NCI-H187 treated with DMSO at 0.1 percent for 48 hours (cell line): ENCODE measurements at places on chromosomes 13 and 19.

GRCh38 chr13:98284679-98285078 is 107.6 kb upstream of the RNF113B start:
- no peak for DNase-seq

DNA sequence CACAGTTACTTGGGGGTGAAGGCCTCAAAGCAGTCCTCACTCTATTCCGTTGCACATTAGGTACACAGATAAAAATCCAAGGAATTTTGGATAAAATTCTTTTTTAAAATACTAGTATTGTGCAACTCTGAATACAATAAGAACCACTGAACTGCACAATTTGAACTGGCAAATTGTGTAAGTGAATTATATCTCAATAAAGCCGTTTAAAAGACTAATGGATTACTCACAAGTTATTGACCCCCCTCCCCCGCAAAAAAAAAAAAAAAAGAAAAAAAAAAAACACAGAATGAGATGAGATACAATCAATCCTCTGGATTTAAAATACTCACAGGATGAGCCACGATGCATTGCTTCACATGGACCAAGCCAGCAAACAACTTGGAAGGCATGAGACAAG is 86.4 kb downstream of the CRYL1 start:
- DNase-seq = no peak

DNA sequence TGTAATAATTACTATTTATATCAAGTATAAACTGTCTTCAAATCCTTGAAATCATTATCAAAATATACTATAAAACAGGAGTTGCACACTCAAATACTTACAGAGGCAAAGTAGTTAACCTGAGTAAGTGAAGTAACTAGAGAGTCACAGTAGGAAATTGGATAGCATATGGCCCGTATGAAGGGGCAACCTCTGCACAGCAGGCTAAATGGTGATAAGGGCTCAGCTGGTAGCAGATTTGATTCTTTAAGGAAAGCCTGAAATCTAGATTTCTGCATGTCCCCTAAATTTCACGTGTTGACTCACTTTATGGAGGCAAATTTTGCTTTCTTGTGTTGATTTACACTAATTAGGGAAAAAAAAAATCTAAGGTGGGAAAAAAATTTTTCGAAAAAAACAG is 46.4 kb downstream of the STOML3 start:
- no peak for DNase-seq

GRCh38 chr19:57559008-57559403 is 657 bp downstream of the ZNF550 start:
- DNase-seq = no peak

DNA sequence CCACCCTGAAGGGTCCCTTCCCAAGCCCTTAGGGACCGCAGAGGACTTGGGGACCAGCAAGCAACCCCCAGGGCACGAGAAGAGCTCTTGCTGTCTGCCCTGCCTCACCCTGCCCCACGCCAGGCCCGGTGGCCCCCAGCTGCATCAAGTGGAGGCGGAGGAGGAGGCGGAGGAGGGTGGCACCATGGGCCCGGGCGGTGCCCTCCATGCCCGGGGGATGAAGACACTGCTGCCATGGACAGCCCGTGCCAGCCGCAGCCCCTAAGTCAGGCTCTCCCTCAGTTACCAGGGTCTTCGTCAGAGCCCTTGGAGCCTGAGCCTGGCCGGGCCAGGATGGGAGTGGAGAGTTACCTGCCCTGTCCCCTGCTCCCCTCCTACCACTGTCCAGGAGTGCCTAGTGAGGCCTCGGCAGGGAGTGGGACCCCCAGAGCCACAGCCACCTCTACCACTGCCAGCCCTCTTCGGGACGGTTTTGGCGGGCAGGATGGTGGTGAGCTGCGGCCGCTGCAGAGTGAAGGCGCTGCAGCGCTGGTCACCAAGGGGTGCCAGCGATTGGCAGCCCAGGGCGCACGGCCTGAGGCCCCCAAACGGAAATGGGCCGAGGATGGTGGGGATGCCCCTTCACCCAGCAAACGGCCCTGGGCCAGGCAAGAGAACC is 1.5 kb downstream of the EGLN2 start:
- DNase-seq = no peak

GRCh38 chr13:80530191-80530590 is 189.3 kb upstream of the SPRY2 start:
- DNase-seq = no peak

- DNase-seq = no peak
Measured at GRCh38 chr19:368630-369024, 24.0 kb upstream of the MIER2 start.

DNA sequence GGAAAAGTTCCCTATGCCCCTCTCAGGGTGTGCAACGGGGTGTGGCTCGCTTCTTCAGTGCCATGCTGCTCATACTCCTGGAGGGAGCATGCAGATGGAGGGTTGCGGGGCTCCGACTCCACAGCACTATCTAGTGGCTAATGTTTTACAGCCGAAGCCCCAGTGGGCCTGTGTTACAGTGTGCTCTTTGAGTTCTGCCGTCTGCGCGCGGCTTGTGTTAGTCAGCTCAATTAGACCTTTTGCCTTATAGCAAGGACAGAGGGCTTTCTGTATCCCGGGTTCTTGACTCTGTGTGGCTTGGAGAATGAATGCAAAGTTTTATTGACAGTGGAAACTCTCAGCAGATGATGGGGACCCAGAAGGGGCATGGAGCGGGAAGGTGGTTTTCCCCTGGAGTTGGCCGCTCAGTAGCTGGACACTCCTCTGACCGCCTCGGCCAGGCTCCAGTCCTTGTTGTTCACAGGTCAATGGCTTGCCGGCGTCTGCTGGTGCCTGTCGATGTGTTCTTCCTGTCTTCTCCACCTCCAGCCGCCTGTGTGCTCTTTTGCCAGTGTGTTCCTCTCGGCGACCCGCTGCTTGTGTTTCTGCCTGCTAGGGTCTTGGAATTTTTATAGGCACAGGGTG is 383.4 kb downstream of the LMO7 start:
- no peak for DNase-seq

DNA sequence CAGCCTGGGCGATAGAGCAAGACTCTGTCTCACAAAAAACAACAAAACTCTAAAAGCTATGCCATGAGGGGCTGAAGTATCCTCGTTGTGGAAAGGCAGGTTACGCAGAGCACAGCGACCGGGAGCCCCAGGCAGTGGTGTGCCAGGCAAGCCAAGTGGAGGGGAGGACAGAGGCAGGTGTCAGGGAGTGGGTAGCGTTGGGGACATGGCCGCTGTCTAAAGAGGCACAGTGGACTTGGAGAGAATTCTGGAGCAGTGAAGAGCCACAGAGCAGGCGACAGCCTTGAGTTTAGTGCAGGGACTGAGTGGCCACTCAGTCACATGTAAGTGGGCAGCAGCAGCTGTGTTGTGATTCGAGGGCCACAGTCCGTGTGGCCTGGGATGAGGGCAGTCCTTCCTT is 541.7 kb downstream of the FGF9 start:
- no peak for DNase-seq

GRCh38 chr13:42369071-42369797 is 97.3 kb downstream of the AKAP11 start:
- DNase-seq = no peak

DNA sequence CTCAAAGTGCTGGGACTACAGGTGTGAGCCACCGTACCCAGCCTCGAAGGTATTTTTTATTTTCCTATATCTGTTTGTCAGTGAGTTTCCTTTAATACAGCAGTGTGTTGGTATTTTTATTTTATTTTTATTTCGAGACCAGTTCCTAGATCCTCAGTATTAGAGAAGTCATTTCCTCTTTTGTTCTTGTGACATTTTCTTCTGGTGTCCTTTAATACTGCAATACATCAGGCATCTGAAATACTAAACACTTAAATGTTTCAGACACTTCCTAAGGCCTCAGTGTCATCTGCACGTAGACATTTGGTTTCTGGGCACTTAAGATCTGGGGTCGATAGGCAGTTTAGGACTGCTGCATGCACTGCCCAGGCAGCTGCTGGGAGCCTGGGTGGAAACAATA is 22.5 kb downstream of the GATAD2A start:
- no peak for DNase-seq

GRCh38 chr13:23988546-23989122 is 91.3 kb upstream of the C1QTNF9B start:
- no peak for DNase-seq

DNA sequence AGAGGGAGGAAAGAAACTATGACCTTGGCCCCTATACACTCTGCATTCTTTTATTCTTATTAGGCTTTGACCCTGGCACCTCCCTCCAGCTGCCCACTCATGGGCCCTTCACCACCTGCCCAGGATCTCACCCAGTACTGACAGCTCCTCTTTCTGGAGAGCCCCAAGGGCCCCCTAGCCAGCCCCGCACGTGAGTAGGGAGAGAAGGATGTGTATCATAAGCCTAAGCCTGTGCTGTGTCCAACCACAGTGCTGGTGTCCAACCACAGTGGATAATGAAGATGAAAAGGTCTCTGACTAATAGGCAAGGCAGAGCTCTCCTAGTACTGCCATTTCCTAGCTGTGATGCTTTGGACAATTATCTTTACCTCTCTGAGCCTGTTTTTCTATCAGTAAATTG is 4.2 kb downstream of the DMRTC2 start:
- DNase-seq = no peak

GRCh38 chr13:105990256-105990958 is 545.1 kb downstream of the EFNB2 start:
- no peak for DNase-seq

GRCh38 chr19:44455100-44455499 is 6.8 kb upstream of the ZNF229 start:
- DNase-seq = no peak

- DNase-seq = no peak
Measured at GRCh38 chr13:51229101-51229719, 7.0 kb downstream of the FAM124A start.

DNA sequence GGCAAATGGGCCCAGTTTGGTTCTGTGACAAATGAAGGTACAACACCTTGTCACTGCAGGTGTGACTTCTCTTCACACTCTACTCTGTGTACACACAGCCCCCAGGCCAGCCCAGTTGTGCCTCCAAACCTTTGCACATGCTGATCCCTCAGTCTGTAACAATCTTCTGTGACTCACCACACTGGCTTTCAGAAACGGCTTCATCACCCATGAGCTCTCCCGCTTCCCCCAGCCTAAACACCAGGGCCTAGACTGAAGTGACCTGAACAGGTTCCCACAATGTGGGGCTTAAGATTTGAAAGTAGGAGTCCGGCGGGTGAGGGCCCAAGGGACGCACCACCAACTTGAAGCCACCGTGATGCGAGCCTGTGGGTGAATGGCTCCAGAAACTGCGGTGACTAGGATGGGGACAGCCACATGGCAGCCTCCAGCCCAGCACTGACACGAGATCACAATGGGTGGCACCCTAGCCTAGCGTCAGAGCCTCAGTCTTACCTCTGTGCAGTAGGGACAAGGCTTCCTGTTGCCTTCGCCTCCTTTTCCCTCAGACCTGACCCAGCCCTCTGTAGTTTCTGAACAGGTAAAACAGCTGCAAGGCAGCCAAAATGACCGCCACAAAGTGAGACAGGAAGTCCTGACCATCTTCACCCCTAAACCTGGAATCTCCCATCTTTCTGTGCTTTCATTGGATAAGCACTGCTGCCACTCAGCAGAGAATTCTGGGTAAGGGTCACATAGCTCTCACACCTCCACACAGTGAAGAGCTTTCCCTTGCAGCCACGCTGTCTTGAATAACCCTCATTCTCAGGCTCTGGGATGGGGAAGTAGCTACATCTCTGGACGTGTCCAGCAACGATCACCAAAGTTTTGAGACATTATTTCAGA is 34.2 kb upstream of the ZNF599 start:
- no peak for DNase-seq

DNA sequence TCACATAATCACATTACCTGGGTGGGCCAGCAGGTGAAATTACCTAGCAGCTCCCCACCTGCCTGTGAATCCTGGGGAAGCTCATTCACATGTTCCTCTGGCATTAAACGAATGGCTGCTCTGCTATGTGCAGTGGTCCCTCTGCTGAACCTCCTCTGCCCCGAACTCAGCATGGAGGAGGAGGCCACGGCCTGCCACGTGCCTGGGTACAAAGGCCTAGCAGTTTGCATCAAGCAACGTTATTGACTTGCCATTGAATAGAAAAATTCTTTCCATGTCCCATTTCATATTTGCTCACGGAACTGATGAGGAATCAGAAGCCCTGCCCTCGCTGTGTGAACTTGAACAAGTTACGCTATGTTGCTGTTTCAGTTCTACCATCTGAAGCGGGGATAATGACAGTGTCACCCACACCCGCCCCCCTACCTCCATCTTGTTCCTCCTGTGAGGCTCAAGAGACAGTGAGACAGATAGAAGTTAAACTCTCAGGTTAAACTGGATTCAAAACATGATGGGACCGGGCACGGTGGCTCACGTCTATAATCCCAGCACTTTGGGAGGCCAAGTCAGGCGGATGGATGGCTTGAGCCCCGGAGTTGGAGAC is 25.3 kb downstream of the SLC7A1 start:
- DNase-seq = no peak

DNA sequence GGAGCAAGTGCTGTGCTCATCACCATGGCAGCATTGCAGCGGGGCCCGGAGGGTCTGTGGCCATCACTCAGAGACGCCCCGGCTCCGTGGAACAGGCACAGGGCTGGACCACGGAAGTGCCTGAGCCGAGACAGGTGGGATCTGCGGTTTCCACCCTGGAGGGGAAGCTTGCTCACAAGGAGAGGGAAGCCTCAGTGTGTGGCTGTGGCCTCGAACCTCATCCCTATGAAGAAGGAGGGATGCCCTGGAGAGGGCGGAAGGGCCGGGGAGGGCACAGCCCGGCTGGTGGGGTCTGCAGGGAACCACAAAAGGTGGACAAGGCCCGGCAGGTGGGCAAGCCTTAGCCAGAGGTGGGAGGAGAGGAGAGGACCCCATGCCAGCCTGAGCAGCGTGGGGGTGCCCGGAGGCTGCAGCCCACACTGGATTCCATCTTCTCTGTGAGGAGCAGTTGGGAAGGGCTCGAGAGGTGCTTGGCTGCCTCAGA is 30.4 kb upstream of the TMEM255B start:
- no peak for DNase-seq

DNA sequence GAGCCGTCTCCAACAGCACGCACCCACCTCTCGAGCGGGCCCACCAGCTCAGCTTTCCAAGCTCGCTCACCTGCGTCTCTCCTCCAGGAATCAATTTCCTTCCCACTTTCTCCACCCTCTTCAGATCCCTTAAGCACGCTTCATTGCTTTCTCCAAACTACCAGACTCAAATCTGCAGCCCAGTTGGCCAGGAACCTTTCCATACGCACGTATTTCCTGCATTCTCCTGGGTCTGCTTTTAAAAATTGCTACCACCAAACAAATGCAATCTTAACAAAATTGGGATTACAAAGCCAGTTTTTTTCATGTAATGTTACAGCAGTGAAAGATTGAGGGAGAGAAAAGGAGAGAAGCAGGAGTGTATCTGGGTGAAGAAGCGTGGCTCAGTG is 1.5 kb downstream of the ENOX1 start:
- peak; percentile 53 for DNase-seq

GRCh38 chr19:3336680-3337523 is 29.5 kb upstream of the NFIC start:
- no peak for DNase-seq

DNA sequence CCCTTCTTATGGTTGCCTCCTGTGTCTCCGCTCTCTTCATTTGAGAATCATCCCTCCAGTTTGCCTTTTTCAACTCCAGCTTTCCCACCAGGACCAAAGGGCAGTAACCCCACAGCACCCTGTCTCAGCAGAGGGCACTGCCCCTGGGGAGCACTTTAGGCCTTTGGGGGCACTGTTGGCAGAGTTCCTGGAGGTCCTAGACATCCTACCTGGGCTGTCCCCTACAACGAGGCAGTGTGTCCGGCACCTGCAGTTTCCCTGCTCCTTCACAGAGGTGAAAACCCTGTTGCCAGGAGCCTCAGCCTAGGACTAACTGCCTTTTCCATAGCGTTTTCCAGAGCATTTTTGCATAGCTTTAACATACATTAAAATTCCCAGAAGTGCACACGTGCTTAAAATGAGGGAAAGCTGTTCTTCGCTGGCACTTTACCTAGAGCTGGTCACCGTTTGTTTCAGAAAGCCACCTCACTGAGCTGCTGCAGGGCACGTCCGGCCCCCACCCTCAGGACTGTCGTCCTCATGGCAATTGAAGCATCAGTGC is 234.9 kb downstream of the TEX29 start:
- DNase-seq = no peak
